Mesenchymal stem cell (in vitro differentiated cells and primary cell): ENCODE measurements at places on chromosomes 2 and 18.

DNA sequence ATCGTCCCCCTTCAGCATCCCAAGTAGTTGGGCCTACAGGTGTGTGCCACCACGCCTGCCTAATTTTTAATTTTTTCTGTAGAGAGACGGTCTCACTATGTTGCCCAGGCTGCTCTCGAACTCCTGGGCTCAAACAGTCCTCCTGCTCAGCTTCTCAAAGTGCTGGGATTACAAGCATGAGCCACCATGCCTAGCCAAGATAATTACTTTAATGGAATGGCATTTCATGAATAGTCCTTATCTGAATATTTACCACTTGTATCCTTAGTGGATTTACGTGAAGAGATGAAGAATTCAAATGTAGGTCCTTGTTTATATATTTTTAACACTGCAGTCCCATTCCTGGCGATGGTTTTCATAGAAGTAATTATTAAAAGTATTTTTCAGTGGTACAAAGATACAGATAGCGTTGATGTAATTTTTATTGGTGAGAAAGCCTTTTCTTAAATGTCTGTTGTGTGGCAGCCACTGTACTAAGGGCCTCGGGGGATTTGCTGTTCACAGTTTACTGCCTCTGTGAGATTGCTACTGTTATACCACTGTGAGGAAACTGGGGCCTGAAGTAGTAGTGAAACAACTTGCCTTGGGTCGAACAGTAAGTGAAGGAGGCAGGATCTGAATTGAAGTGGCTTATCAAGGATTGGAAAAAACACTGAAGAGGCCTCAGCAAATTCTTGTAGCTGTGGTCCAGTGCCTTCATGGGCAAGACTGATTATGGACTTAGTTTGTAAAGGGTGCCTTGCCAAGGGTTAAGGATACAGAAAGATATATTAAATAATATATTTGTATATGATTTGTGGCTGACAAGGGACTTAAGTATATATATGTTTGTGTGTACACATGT, 151.2 kb downstream of the PRPF40A start:
- no peak overlapping the region for H3K27ac ChIP-seq
- H3K4me3 ChIP-seq = no peak overlapping the region
- H3K4me1 ChIP-seq = peaks cover 3% of the 10 kb centered on the region
- no peak for DNase-seq

- no peak overlapping the region for H3K27ac ChIP-seq
- H3K4me3 ChIP-seq = no peak overlapping the region
- H3K36me3 ChIP-seq = no peaks in the 10 kb centered on the region
- peak; percentile 59 for DNase-seq
- H3K4me1 ChIP-seq = no peaks in the 10 kb centered on the region
Observed at GRCh38 chr2:223306371-223306770, 254.4 kb downstream of the KCNE4 start.

- no peaks in the 10 kb centered on the region for H3K36me3 ChIP-seq
- DNase-seq = no peak
- H3K4me3 ChIP-seq = no peak overlapping the region
- no peaks in the 10 kb centered on the region for H3K4me1 ChIP-seq
- no peak overlapping the region for H3K27ac ChIP-seq
Observed at GRCh38 chr18:77645170-77645872, 395.7 kb downstream of the GALR1 start.

DNA sequence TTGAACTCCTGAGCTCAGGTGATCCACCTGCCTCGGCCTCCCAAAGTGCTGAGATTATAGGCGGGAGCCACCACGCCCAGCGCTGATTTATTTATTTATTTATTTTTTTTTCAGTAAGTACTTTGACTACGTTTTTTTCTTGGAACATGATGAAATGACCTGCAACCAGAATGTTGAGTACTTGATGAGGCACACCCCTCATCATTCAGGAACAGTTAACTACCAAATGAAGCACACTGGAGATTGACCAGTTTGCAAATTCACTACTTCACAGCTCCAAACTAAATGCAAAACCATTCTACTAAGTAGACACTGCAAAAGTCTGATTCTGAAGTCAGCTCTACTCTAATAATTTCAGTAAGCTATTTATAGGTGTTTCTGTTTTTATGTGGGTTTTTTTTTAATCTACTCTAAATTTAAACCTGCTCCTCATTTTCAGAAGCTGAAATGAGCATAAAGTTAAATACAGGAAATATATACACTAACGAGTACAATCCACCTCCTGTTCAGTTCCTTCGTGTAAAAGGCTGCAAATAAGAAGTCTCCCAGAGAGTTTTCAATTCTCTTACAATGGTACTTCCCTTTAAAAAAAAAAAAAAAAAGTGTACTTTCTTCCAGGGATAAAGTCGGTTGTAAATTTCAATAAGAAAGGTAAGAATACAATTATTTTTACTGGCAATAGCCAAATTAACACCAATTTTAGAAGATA, 1.4 kb downstream of the GFPT1 start:
- peak overlapping the region; percentile 87 for H3K4me3 ChIP-seq
- peaks cover 15% of the 10 kb centered on the region for H3K4me1 ChIP-seq
- H3K27me3 ChIP-seq = no peaks in the 10 kb centered on the region
- H3K27ac ChIP-seq = no peak overlapping the region
- peak; percentile 73 for DNase-seq

- no peaks in the 10 kb centered on the region for H3K36me3 ChIP-seq
- H3K4me1 ChIP-seq = no peaks in the 10 kb centered on the region
- H3K27me3 ChIP-seq = no peaks in the 10 kb centered on the region
Observed at GRCh38 chr2:122754561-122754960, 999.1 kb downstream of the TSN start.

DNA sequence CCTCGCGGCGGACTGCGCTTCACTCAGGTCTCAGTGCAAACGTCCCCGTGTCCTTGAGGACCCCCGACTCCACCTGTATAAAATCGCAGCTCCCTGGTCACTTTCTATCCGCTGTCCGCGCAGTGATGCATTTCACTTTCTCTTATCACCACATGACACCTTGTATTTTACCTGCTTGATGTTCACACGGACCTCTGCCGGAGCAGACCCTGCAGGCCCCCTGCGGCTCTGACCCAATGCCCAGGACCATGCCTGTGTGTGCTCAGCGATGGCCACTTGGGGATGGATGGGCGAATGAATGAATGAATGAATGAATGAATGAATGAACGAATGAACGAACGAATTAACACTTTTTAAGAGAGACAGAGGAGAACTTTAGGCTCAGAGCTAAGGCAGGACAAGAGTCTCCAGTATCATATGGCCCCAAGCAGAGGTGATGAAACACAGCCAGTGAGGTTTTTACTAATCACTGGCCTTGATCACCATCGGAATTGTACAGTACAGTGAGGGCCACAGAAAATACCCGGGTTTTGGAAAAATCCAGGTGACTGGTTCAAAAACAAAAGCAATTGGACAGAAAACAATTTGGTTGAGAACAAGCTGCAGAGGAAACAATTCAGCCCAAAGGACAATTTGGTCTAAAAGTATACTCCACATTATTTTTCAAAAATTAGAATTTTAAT, 12.3 kb downstream of the ASPRV1 start:
- no peak overlapping the region for H3K27ac ChIP-seq
- peaks cover 9% of the 10 kb centered on the region for H3K4me1 ChIP-seq
- no peaks in the 10 kb centered on the region for H3K36me3 ChIP-seq
- no peak overlapping the region for H3K4me3 ChIP-seq
- DNase-seq = no peak

DNA sequence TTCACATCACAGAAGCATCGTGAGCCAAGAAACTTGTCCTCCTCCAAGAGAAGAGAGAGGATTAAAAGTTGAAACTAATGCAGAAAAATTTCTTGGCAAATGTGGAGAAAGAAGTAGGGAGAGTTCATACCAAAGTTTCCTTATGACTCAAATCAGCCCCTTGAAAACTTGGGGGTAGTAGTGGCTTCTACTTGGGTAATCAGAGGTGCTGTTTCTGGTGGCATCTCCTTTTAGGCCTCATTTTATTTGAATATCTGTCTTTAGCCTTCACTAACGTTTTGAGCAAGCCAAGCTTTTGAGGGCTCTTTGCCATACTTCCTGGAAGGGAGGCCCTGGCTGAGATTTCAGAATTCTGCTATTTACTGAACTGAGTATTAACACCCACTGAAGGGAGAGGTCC, 515.3 kb upstream of the MEX3C start:
- H3K4me1 ChIP-seq = peaks cover 2% of the 10 kb centered on the region
- H3K4me3 ChIP-seq = no peak overlapping the region
- H3K36me3 ChIP-seq = no peaks in the 10 kb centered on the region
- DNase-seq = no peak
- no peak overlapping the region for H3K27ac ChIP-seq
- no peaks in the 10 kb centered on the region for H3K27me3 ChIP-seq

- DNase-seq = no peak
- H3K36me3 ChIP-seq = no peaks in the 10 kb centered on the region
- no peaks in the 10 kb centered on the region for H3K27me3 ChIP-seq
- no peak overlapping the region for H3K4me3 ChIP-seq
- no peak overlapping the region for H3K27ac ChIP-seq
Observed at GRCh38 chr2:233021771-233022170, 8.7 kb upstream of the NGEF start.

DNA sequence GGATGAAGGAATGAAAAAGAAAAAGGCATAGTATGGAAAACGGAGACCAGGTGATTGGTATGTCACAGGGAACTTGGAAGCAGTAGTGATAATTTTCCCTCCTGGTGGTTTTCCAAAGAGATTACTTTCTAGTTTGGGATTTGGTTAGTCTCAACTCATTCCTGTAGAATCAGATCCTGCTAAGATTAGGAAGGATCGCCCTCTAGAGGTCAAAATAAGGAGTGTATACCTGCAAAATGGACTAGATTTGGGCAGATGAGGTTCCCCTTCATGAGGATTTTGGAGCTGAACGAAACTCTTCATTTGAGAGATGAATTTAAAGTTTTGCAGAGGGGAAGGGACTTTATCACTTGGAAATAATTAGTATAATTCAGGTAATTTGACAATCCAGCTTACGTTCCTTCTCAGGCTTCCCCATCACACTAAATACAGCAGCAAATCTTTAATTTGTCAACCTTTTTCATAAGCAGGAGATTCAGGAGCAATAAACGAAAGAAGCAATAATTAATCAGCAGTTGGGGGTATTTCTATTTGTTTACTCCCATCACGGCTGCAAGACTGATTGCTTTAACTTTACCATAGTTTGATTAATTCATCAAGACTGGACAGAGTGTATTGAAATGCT, 65.2 kb downstream of the CCDC195 start:
- H3K4me1 ChIP-seq = no peaks in the 10 kb centered on the region
- H3K36me3 ChIP-seq = no peaks in the 10 kb centered on the region
- DNase-seq = peak; percentile 58
- no peak overlapping the region for H3K27ac ChIP-seq
